ENCODE measurements at places on chromosomes 3 and 15.

DNA sequence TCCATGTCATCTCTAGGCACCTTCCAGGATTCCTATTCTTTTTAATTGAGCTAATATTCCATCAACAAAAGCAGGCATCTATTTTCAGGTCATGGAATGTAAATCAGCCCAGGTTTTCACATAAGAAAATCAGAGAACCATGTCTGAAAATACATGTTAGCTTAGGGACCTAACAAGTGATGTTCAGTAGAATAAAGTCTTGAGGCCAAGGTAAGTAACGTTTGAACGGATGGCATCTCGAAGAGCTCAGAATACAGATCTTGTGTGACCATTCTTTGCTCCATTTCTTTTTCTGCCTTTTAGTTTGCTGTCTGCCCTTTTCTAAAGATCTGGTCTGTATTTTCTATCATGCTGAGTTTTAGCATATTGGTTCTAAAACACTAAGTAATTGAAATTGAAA is 16.5 kb upstream of the KCNMB2 start:
- no peak for DNase-seq

GRCh38 chr3:170511371-170511770 is 74.5 kb downstream of the SLC7A14 start:
- DNase-seq, result no peak

- DNase-seq, result no peak
Measured at GRCh38 chr15:38085114-38085513, 150.7 kb downstream of the TMCO5A start.

DNA sequence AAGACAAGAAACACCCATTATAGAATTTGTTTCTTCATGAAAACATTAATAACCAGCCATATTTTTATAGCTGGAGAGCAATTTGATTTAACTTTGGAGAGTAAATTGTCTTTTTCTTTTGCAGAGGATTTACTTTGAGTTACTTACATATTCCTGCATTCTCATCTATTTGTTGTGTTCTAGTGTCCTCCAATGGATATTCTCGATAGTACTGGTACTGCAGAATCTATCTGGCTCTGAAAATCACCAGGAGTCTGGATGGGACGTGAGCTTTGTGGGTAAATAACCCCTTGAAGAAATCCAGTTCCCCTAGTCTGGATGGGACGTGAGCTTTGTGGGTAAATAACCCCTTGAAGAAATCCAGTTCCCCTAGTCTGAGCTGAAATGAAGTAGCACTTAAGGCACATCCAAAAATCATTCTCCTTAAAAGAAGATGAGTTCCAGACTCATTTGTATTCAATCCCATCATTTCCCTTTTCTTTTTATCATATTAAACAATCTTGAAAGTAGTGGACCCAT is 294.1 kb upstream of the UBE2E2 start:
- no peak for DNase-seq

- no peak for DNase-seq
Measured at GRCh38 chr3:44893097-44893496, 18.7 kb downstream of the TGM4 start.

DNA sequence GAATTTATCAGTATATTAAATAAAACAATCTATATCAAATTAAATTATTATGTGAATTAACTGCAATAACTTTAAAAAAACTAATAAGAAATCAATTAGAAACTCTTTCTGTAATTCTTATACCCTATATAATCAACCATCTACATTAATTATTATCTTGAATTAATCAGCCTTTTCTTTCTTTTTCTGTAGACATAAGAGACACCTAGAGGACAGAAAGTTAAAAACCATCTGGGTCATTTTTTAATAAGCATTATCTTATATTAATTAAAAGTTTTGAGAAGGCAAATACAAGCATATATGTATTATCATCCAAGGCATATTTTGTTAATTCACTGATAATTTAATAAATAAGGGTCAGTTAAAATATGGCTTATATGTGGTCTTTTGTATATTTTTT is 24.2 kb upstream of the SLC25A26 start:
- no peak for DNase-seq

GRCh38 chr3:80234706-80235105 is 466.9 kb upstream of the ROBO1 start:
- no peak for DNase-seq

DNA sequence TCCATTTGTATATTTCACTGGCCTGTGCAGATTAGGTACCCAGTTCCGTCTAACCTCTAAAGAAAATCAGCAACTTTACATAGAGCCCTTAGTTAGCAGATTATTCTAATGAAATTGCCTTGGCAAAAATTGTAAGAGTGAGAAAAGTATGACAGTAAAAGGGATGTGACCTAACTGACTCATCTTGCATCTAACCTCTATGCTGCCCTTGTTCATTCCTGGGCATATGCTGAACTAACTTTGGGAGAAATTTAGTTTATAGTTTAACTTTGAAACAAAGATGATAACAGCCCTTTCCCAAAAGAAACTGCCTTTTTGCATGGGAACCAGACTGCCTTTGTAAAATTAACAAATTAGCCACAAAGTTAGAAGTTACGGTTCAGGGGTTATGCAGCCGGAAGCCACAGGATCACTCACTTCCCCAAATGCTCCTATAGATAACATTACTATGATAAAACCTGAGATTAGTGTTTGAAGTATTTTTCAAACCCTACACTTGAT is 839.8 kb upstream of the ALCAM start:
- no peak for DNase-seq
